Spleen (tissue), 13 donors: ENCODE measurements at places on chromosomes 6 and 20. TPM values are rescaled to one million over a fixed set of nuclear protein-coding genes. Genes with fewer than 3 reads are reported as not detected.

DCDC2 gene
- not detected for total RNA-seq

CLVS2 gene
- total RNA-seq: not detected

C6orf15 gene
- total RNA-seq: not detected

ACTR5 gene
- 8.7 TPM for total RNA-seq

TRIM31 gene
- total RNA-seq: not detected

SMOC2 gene
- total RNA-seq: 3.1 TPM

SAMD10 gene
- total RNA-seq: 8.7 TPM

TMEM151B gene
- not detected for total RNA-seq

ZNF391 gene
- 1.9 TPM for total RNA-seq

COL9A3 gene
- 6.8 TPM for total RNA-seq

FABP7 gene
- total RNA-seq: not detected

DYNLT2 gene
- 3.5 TPM for total RNA-seq

RXRB gene
- 47.8 TPM for total RNA-seq

SLC13A3 gene
- total RNA-seq: 1.7 TPM

NRSN1 gene
- total RNA-seq: not detected

SLC18B1 gene
- 6.7 TPM for total RNA-seq

CRISP3 gene
- total RNA-seq: 1.0 TPM

ACTL10 gene
- total RNA-seq: 1.1 TPM

MYT1 gene
- 1.1 TPM for total RNA-seq

CALHM6 gene
- 168 TPM for total RNA-seq

COL20A1 gene
- 0.77 TPM for total RNA-seq

CTAGE9 gene
- total RNA-seq: not detected

PPP1R16B gene
- total RNA-seq: 39.0 TPM

SPATA25 gene
- 2.9 TPM for total RNA-seq

AGPAT1 gene
- total RNA-seq: 33.8 TPM

DSN1 gene
- total RNA-seq: 10.5 TPM

ARFGEF3 gene
- total RNA-seq: 1.7 TPM

MLN gene
- total RNA-seq: not detected

FAM217A gene
- not detected for total RNA-seq

SIRPD gene
- 5.0 TPM for total RNA-seq

ZSCAN23 gene
- total RNA-seq: 1.4 TPM

ID4 gene
- 29.1 TPM for total RNA-seq

TGM2 gene
- 60.2 TPM for total RNA-seq

STXBP5 gene
- total RNA-seq: 43.1 TPM

TTK gene
- 5.9 TPM for total RNA-seq

LST1 gene
- total RNA-seq: 253 TPM

STMND1 gene
- not detected for total RNA-seq

ZNF334 gene
- 1.8 TPM for total RNA-seq

BMP5 gene
- not detected for total RNA-seq

WFDC12 gene
- total RNA-seq: not detected

C20orf144 gene
- not detected for total RNA-seq

DNMT3B gene
- 0.63 TPM for total RNA-seq

SLA2 gene
- total RNA-seq: 12.1 TPM
